Anterior cingulate cortex (tissue), 58 donors: ENCODE measurements at places on chromosomes 11 and 22.

GRCh38 chr11:84476581-84476980 is 1150.6 kb downstream of the DLG2 start:
- no peak for DNase-seq

DNA sequence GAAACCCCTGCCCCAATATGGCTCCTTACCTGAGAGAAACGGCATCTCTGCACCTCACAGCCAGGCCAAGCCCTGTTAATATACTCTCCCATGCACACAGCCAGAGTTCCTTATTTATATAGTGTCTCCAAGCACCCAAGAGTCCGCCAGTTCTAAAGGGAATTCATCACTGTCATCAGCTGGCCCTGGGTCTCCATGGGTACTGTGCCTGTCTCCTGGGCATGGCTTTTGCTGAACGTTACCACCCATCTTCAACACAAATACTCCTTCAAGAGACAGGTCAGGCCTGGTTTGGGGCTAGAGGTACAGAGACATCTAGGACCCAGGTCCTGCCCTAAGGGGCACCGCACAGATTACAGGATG is 1.6 kb upstream of the ATG16L2 start:
- no peak for DNase-seq

GRCh38 chr11:41403458-41403857 is 56.0 kb downstream of the LRRC4C start:
- no peak for DNase-seq

DNA sequence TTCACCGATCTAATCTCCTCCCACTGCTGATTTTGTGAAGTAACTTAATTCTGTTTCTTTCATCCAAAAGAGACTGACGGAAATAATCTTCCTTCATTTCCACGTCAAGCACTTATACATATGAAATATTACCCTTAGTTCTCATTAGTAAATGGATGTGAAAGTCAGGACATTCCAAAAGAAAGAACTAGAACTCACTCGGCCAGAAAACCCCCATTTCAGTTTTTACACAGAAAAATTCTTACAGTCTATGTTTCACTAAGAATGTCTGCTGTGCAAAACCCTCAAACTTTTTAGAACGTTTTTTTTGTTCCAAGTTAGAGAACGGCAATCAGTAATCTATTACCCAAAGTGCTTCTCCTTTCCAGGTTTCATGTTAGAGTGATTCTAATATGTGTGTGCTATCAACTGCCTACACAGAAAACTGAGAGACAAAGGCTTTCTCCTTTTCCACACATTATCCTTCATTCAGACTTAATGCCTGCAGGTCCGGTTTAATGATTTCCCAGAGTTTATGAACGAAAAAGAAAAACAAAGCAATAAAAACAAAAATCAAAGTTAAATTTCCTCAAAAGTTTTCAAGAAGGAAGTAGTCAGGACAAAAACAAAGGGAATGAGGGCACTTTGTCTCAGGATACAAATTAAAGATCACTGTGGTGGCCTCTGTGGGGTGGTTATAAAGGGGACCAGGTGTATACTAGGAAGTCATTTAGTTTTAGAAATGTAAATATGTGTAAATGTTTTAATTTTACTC is 11.3 kb upstream of the SESN3 start:
- DNase-seq = no peak

DNA sequence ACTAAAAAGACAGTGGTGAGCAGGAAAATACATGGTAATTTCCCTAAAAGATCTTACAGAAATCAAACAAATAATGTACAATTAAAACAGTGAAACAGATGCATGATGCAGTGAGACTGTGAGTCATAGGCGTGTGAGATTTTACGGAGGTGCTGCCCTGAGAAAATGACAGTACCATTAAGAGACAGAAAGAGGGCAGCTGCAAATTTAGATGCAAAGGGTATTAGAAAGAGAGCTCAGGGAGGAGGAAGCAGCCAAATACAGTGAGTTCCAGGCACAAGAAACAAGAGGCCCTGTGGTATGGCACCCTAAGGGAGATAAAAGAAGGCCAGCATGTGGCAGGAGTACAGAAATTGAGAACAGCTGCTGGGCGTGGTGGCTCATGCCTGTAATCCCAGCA is 88.5 kb upstream of the FIBIN start:
- no peak for DNase-seq

DNA sequence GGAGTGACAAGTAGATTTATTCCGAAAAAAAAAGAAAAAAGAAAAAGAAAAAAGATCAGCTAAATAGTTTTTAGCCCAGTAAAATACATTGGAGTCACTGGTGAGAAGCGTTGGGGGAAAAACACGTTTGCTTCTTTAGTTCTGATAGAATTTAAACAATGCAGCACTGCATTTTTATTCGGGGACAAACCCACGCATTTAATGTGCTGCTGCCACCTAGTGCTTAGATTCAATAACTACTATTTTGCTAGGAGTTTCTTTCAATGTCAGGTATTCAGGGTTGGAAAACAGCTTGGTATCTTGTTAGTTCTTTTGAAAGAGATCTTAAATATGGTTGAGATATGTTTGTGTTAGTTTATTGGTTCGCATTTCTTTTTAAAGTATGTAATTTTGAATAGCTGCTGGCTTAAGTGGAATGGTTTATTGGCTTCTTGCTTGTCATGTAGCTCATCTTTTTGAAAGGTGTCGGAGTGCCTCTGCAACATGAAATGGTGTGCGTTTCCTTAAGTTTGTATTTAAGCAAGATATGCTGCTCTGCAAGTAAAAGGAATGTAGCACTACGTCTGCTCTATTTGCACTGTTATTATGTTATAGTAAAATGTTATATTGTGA is 41.9 kb downstream of the SVIP start:
- no peak for DNase-seq

DNA sequence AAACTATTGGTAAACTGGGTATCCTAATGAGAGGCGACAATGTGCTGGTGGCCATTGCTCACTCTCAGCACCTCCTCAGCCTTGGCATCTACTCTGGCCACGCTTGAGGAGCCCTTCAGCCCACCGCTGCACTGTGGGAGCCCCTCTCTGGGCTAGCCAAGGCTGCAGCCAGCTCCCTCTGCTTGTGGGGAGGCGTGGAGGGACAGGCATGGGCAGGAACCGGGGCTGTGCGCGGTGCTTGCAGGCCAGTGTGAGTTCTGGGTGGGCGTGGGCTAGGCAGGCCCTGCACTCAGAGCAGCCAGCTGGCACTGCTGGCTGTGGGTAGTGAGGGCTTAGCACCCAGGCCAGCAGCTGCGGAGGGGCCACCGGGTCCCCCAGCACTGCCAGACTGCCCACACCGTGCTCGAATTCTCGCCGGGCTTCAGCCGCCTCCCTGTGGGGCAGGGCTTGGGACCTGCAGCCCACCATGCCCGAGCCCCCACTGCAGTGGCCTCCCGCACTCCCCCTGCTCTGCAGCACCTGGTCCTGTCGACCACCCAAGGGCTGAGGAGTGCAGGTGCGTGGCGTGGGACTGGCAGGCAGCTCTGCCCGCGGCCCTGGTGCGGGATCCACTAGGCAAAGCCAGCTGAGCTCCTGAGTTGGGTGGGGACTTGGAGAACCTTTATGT is 575.9 kb upstream of the ANO3 start:
- DNase-seq = no peak

DNA sequence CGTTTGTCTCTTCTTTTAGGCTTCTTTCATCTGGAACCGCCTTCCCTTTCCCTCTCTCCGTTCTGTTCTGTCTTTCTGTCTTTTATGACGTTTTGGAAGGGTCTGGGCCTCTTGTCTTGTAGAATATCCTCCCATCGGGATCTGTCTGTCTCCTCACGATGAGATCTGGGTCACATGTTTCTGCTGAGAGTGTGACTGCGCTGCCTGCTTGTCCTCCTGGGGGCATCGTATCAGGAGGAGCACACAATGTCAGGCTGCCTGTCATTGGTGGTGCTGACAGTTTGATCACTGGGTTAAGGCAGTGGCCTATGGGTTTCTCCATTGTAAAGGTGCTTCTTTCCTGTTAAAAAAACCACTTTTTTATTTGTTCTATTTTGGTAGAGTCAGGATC is 60.4 kb upstream of the PARVG start:
- DNase-seq = no peak

DNA sequence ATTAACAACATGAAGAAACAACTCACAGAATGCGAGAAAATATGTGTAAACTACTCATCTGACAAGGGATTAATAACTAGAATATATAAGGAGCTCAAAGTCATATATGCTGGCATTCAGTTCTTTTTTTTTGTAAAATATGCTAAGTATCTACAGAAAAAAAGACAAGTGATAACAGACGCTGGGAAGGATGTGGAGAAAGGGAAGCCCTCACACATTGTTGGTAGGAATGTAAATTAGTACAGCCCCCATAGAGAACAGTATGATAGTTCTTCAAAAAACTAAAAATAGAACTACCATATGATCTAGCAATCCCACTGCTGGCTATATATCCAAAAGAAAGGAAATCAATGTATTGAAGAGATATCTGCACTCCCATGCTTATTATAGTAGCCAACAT is 13.8 kb downstream of the GAB2 start:
- no peak for DNase-seq

DNA sequence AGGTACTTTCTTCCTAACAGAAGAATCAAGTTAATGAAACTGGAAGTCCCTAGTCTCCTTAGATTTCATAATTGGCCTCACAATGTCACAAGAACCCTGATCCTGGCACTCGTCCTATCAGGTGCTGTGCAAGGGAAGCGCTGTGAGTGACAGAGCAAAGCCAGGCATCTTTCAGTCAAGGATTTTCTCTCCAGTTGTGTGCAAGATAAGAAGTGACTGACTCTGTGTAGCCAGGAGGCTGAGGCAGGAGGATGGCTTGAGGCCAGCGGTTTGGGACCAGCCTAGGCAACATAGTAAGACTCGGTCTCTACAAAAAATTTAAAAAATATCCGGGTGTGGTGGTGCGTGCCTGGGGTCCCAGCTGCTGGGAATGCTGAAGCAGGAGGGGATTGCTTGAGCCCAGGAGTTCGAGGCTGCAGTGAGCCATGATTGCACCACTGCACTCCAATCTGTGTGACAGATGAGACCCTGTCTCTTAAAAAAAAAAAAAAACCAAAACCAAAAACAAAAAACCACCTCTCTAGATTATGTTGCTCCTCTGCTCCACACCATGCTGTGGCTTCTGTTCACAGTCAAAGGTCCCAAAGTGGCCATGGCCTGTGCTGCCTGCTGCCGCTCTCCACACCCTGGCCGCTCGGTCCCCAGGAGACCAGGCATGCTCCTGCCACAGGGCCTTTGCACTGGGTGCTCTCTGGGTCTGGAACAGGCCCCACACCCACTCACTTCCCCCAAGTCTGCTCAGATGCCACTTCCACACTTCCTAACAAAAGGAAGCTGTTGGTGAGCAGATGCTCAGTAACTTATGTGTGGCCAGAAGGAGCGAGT is 54.2 kb upstream of the CLDN5 start:
- no peak for DNase-seq

DNA sequence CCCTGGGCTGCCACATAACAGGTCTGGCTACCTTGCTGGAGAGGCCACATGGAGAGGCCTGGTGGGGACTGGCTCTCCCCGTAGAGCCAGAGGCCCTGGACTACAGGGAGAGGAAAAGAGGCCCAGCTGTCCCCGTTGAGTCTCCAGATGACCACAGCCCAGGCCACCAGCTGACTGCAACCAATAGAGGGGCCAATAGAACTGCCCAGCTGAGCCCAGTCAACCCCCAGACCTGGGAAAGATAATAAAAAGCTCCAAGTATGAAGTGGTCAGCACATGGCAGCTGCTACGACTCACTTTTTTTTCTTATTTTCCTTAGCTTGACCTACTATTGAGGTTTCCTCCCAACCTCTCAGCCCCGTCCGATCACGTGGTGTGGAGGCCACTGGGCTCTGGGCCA is 18.4 kb downstream of the PDGFB start:
- DNase-seq = no peak

DNA sequence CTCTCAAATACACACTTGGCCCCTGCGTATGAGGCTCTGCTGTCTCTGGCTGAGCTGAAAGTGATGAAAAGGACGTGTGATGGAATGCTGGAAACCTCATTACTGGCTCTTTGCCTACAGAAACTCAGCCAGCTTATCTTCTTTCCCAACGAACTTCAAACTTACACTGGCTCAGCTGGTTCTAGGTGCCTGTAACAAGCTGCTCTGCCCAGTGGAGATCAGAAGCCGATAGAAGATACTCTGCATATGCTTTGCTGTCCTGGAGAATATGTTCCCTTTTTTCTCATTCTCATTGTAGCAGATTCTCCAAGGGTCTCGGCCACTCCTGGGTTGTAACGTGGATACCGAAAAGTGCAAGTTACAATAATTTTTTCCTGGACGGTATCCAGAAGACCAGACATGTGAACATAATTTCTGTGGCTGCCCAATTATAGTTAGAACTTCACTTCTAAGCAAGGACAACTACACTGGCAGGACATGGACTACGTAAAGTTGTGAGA is 405.3 kb upstream of the CCDC90B start:
- no peak for DNase-seq

GRCh38 chr11:98616098-98616655 is 404.6 kb upstream of the CNTN5 start:
- no peak for DNase-seq

DNA sequence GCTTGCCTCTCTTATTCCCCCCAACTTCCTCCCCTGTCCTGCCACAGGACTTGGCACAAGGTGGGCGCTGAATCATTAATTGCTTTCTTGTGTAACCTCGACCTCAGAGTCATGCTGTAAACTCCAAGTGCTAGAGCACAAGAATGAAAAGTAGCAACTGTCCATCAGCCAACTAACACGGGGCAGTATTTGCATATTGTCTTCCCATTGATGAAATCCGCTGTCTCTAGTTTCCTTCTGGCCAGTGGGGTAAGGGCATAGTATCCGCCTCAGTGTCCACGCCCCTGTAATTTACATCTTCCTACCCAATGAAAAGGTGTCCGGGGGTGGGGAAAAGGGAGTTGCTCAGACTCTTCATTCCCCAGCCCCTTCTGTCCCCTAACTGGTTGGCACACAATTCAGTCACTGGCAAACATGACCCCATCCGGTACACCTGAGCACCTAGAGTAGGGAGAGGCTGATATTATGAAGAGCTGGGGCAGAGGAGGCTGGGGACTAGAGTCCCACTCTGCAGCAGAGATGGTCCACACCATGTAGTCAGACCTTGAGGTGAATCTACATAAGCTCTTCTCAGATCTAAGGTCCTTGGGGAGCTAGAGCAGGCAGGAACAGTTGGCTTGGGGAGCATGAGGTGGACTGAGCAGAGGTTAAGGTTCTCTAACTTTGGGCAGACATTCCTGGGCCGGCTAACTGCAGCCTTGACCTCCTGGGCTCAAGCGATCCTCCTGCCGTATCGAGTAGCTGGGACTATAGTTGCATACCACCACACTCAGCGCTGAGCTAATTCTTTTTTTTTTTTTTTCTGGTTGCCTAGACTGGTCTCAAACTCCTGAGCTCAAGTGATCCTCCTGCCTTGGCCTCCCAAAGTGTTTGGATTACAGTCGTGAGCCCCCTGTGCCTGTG is 6.8 kb upstream of the GGA1 start:
- no peak for DNase-seq
